NCI-H226 (cell line): ENCODE measurements at places on chromosomes 4 and X.

DNA sequence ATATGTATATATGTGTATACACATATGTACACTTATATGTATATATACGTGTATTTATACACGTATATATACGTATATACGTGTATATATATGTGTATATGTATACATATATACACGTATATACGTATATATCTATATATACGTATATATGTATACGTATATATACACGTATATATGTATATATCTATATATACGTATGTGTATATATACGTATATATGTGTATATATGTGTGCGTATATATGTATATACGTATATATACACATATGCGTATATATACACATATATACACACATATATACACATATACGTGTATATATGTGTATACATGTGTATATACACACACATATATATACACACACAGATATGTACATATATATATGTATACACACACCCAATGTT is 348.0 kb upstream of the LCORL start:
- no peak for DNase-seq

DNA sequence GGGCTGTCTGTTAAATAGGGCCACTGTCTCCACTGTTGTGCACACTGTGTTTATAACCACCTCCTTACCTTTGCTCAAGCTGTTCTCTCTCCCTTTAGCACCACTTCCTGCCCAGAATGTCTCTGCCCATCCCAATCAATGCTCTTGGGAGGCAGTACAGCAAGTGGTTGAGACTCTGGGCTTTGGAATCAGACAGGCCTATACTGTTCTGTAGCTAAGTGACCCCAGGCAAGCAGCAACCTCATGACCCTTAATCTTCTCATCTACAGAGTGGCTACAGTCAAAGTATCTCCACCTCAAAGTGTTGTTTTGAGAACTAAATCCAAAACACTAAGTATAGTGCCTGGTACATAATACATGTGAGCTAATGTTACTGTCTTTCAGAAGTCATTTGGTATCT is 3.8 kb upstream of the TXK start:
- DNase-seq: no peak

DNA sequence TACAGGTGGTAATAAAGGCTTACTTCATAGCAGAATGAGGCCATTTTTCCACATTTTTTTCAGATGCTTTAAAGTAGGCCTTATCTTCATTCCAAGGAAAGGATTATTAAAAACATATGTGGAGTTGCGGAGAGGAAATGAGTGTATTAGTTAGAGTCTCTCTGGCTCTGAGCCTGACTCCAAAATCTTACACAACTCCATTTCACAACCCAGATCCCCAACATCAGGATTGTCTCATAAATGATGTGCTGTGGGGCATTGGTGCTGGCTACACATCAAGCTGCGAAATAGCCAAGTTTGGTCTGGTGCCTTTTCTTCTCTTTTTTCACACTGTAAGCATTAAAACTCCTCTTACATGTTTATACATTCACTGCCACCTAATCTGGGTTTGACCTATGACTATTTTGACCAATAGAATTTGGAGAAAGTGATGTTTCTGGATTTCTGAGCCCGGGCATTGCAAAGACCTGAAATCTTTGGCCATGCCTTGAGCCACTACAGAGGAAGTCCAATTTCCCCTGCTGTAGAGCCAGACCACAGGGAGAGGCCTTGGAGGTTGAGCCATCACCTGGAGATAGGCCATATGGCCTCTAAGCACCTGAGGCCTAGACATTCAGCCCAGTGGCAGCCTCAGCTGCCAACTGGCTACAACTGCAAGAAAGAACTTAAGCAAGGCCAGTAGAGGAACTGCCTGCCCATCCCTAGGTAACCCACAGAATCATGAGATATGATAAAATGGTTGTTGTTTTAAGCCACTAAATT is 16.7 kb upstream of the SOD3 start:
- DNase-seq: peak; percentile 77

GRCh38 chr4:142222127-142222526 is 585.7 kb downstream of the IL15 start:
- DNase-seq: peak; percentile 43

GRCh38 chrX:40571600-40571999 is 9.2 kb upstream of the ATP6AP2 start:
- no peak for DNase-seq

GRCh38 chrX:103158317-103158621 is 56.6 kb upstream of the BEX4 start:
- DNase-seq: no peak

DNA sequence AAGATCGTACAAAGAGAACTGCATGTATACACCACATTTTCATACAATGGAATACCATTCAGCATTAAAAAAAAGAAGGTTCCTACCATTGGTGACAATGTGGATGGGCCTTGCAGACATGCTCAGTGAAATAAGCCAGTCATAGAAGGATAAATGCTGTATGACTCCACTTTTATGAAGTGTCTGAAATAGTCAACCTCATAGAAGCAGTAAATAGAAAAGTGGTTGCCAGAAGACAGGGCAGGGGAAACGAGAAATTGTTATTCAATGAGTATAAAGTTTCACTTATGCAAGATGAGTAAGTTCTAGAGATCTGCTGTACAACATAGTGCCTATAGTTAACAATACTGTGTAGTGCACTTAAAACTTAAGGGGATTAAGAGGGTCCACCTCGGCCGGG is 257.5 kb upstream of the FTHL17 start:
- no peak for DNase-seq

DNA sequence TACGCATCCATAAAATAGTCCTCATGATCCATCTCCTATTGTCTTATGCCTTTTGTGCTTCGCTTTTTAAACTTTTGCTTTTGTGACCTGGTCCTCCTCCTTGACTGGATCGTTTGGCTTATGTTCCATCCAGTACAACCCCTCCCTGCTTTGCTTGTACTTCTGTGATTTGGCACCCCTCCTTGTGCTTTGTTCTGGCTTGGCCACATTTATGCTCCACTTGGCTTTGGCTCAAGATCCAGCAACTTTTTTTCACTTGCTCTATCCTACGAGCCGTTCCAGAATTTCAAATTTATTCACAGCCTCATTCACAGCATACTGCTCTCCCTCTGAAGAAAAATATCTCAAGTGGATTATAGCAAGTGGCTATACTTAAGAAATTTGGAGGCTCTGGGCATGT is 28.0 kb upstream of the GLRA2 start:
- no peak for DNase-seq

GRCh38 chr4:3250956-3251690 is 2.2 kb downstream of the MSANTD1 start:
- DNase-seq: no peak

- DNase-seq: peak; percentile 81
Observed at GRCh38 chrX:140180585-140180984, 215.3 kb upstream of the CXorf66 start.

DNA sequence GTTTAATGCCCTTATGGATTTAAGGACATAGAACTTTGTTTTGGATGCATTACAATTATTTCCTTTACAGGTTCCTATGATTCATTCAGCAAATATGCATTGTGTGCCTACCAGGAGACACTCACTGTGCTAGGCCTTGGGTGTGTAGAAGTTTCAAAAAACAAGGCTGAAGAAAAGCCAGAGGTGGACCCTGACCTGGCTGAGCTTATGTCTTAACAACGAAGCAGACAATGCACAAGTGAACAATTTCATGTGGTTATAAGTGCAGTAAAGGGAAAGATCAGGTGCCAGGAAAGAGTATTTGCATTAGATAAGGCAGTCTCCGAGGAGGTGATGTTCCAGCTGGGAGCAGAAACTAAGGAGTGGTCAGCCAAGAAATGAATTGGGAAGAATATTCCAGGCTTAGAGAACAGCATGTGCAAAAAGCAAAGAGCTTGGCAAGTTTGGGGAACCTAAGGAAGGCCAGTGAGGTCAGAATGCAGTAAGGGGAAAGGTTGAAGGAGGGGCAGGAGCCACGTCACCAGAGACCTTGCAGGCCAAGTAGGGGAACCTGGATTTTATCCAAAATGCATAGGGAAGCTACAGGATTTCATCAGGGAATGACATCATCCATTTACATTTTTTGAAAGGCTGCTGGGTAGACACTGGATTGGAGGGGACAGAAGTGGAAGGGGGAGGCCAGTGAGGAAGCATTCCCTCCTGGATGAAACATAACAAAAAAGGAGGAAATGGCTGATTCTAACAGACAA is 193.6 kb downstream of the SOWAHB start:
- DNase-seq: peak; percentile 66

DNA sequence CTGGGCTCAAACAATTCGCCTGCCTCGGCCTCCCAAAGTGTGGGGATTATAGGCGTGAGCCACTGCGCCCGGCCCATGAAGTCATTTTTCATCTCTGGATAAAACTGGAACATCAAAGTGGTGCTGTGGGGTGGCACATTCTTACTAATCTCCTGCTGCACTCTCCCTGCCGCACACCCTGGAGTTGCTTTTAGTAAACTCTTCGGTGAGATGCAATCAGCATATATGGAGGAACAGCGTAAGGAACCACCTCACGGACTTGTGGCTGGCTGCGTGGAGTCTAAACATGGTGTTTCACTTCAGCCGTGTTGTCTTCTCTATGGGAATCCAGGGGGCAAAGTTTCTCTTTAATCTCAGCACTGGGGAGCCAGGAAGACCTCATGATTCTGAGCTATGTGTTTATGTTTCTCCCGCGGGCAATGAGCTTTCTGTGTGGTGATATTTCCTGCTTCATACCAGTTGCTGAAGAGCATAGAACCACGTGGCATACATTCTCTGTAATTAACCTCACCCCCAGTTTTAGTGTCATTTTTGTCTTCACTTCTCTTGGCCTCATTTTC is 2.1 kb upstream of the RHOH start:
- no peak for DNase-seq

- no peak for DNase-seq
Observed at GRCh38 chr4:141132072-141132708, 1.1 kb downstream of the RNF150 start.

DNA sequence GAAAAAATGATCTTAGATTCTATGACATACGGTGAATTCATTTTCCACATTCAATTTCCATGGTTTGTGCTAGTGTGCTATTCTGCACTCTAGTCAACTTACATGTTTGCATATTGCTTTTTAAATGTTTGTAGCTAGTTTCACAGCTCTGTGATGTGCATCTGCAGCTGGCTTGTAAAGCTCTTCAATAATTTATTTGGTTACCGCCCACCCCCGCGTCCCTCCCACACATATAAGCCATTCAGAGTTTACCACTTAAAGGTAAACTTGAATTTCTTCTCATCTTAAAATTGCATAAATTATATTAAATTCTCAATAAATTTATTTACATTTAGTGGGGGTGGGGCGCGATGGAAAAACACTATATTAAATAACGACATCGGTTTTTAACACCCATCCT is 291 bp upstream of the NBDY start:
- DNase-seq: peak; percentile 9

DNA sequence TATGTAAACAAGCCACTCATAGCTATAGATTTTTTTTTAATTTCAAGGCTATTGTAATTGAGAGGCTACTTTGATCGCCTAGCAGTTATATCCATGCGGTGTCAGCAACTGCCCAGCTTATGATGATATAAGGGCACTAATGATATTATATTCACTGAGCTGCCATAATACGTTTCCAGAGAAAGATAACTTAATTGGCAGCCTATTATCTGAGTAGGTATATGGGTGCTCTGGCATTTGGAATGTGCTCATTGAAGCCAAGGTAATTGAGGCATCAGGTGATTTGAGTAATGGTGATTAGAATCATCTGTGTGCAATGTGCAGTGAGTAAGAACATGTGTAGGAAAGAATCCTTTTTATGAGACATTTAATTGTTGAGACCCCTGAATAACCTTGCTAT is 490.0 kb downstream of the CENPC start:
- no peak for DNase-seq

GRCh38 chr4:145484225-145484846 is 2.7 kb downstream of the SMAD1 start:
- DNase-seq: no peak

DNA sequence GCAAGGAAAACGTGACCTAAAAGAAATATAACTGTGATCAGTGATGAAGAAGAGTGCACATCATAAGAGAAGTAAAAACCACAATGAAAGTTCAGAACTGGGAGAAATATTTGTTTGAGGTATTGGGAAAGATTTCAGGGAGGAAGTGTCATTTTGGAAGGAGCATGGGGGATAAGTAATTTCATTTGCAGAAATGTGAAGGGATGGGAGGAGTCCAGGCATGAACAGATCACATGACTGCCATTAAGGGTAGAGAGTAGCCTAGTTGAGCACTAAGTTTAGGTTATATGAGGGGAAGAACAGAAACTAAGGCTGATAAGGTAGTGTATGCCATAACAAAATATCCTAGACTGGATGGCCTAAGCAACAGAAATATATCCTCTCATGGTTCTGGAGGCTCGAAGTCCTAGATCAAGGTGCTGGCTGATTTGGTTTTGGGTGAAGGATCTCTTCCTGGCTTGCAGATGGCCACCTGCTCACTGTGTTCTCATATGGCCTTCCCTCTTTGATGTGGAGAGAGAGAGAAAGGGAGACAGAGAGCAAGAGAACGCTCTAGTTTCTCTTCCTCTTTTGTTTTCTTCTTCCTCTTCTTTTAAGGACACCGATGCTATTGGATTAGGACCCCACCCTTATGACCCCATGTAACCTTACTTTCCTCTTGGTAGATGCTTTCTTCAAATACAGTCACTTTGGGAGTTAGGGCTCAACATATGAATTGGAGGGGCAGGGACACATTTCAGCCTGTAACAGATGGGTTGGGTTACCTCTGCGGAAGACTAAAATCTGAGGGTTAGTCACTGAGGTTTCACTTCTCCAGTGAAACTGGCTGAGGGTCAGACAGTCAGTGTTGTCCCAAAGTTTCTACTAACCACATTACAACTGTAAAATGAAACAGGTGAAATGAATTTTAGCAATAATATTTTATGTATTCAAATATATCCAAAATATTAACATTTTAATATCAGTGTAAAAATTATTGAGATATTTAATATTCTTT is 77.9 kb downstream of the EGF start:
- no peak for DNase-seq

- no peak for DNase-seq
Observed at GRCh38 chr4:24853142-24853541, 57.8 kb downstream of the SOD3 start.

GRCh38 chr4:145709336-145709735 is 29.4 kb downstream of the C4orf51 start:
- DNase-seq: no peak

GRCh38 chr4:42350611-42351182 is 46.6 kb upstream of the SHISA3 start:
- no peak for DNase-seq

DNA sequence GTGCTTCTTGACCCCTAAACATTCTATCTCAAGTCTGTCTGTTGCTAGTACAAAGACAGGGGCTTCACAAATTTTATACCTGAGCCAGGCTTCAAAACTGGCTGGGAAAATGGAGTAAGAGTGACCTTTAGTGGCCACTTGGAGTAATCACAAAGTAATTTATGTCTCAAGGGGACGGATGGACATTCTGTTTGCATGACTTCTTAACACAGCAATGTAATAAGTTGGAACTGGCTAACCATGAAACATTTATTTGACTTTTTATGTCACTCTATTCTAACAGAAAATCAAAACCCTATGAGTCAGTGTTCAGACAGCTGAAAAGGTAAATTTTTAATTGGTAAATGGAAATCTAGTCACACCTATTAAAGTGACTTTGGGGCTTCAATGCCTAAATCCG is 600.6 kb downstream of the ANKRD50 start:
- peak; percentile 24 for DNase-seq
